ENCODE measurements at places on chromosomes 7 and 10. TPM values are rescaled to one million over a fixed set of nuclear protein-coding genes. Genes with fewer than 3 reads are reported as not detected.

DNA sequence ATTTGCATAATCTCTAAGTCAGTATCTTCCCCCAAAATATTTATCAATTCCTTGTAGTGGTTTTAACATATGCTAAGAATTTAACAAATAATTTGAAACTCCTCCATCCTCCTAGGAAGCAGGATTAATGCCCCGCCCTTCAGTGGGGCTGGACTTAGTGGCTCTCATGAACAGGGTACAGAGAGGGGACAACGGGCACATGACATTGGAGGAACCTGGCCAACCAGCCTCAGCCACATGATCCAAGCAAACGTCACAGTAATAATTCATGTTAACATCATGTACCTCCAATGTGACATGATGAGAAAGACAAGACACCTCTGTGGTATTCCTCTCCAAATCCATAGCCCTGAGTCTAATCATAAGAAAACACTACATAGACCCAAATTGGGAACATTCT, 50.5 kb downstream of the NUDCD3 start:
- DNase-seq: no peak
- no peaks in the 10 kb centered on the region for H3K36me3 ChIP-seq
- no peak overlapping the region for H3K4me3 ChIP-seq
- no peaks in the 10 kb centered on the region for H3K4me1 ChIP-seq
- H3K27me3 ChIP-seq: no peaks in the 10 kb centered on the region

GRCh38 chr7:140036224-140036962, 26.4 kb downstream of the PARP12 start:
- no peak for DNase-seq
- H3K4me3 ChIP-seq: no peak overlapping the region
- no peak overlapping the region for H3K27ac ChIP-seq
- H3K36me3 ChIP-seq: peaks cover 5% of the 10 kb centered on the region
- H3K4me1 ChIP-seq: no peaks in the 10 kb centered on the region

DNA sequence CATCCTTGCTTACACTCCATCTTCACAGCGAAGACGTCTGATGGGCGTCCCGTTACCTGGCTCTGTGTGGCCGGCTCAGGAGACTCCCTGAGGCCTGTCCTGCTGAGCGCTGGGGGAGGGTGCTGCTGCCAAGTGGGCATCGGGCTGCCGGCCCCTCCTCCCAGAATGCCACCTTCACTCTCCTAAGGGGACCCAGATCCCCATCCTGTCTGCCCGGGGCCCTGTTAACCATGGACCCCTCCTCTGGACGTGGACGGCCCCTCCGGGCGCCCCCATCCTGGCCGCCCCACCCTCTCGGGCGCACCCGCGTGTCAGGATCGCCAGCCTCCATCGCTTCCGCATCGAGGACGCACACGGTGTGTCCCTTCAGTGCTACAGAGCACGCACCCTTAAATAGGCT, 7.3 kb upstream of the FOXL3 start:
- H3K27ac ChIP-seq: no peak overlapping the region
- no peak overlapping the region for H3K4me3 ChIP-seq
- no peaks in the 10 kb centered on the region for H3K4me1 ChIP-seq
- no peak for DNase-seq

GRCh38 chr10:69641261-69641980, 11.4 kb downstream of the FAM241B start:
- H3K4me1 ChIP-seq: no peaks in the 10 kb centered on the region
- no peak overlapping the region for H3K4me3 ChIP-seq
- DNase-seq: no peak
- H3K27me3 ChIP-seq: no peaks in the 10 kb centered on the region
- H3K27ac ChIP-seq: no peak overlapping the region

EBF3 gene
- total RNA-seq: 23.3 TPM

GRCh38 chr10:107741971-107742370, 577.5 kb upstream of the SORCS1 start:
- H3K4me1 ChIP-seq: no peaks in the 10 kb centered on the region
- no peak overlapping the region for H3K4me3 ChIP-seq
- H3K27me3 ChIP-seq: no peaks in the 10 kb centered on the region
- H3K27ac ChIP-seq: no peak overlapping the region
- no peak for DNase-seq
- H3K36me3 ChIP-seq: no peaks in the 10 kb centered on the region

DNA sequence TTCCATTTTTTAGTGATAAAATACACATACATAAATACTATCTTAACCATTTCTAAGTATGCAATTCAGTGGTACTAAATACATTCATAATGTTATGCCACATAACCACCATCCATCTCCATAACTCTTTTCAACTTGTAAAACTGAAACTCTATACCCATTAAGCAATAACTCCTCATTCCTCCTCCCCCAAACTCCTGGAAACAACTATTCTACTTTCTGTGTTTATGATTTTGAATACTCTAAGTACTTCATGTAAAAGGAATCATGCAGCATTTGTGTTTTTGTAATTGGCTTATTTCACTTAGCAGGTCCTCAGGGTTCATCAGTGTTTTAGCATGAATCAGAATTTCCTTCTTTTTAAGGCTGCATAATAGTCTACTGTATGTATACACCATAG, 131.8 kb downstream of the TES start:
- H3K4me1 ChIP-seq: peaks cover 10% of the 10 kb centered on the region
- H3K4me3 ChIP-seq: no peak overlapping the region

CUTC gene
- 22.4 TPM for total RNA-seq

UCMA gene
- not detected for total RNA-seq

GRCh38 chr7:31825576-31825975, 138.6 kb downstream of the PPP1R17 start:
- DNase-seq: no peak
- H3K27ac ChIP-seq: no peak overlapping the region
- H3K27me3 ChIP-seq: no peaks in the 10 kb centered on the region

ZNF746 gene
- total RNA-seq: 16.7 TPM

DNA sequence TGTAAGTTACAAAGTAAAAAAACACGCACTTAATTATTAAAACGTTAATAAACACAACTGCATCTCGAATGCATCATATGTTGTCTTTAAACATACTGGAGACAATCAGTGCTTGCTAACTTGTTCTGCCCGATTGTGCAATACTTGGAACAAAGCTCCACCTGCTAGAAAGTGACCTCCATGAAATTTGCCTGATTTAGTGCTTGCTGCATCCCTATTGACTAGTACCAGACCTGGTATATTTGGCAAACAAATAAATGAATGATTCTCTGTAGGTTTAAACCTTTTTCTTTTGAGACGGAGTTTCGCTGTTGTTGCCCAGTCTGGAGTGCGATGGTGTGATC, 6.2 kb downstream of the BZW2 start:
- no peaks in the 10 kb centered on the region for H3K36me3 ChIP-seq
- H3K27me3 ChIP-seq: no peaks in the 10 kb centered on the region
- H3K27ac ChIP-seq: no peak overlapping the region
- no peaks in the 10 kb centered on the region for H3K4me1 ChIP-seq
- no peak for DNase-seq
- H3K4me3 ChIP-seq: no peak overlapping the region

HPSE2 gene
- 3.4 TPM for total RNA-seq

Measured in aorta (tissue), 5 donors.